ENCODE measurements at places on chromosomes 1 and 21.

GRCh38 chr1:150302338-150302737, 8.7 kb downstream of the MRPS21 start:
- no peak for DNase-seq

DNA sequence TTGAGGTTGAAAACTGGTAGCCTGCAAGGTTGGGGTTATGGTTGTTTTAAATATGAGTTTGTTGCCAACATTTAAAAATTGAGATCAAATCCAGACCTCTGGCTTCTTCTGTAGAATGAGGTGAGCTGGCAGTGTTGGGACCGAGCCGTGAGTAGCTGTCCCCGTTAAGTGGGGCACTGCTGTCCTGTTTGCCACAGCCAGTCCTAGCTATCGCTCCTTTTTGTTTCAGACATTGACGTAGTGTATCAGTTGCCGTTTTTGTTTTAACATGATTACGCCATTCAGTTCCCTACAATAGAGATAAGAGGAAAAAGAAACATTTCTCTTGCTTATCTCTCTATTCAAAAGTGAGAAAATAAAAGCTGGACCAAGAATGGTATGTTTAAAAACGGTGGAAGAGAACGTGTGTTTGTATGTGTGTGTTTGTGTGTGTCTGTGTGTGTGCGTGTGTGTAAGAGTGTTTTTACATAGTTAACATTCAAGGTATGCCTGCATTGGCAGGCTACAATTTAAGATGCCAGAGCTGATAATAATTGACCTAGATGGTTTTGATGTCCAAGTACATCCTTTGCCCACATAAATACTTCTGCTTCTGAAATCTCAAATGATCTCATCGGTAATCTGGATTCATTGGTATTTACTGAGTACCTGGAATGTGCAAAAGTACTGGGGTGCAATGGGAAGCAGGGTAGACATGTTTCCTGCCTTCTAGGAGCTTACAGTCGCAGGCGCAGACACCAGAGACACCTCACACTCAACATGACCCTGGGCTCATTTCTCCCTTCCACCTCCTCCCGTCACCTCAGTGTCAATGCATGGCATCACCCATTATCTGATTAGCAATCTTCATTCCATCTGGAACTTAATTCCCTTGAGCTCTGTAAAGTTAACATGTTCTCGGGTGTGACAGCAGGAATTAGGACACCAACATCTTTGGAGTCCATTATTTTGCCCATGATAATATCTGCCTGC, 65.8 kb downstream of the HUNK start:
- no peak for DNase-seq

GRCh38 chr1:1170215-1171091, 3.2 kb upstream of the TTLL10 start:
- DNase-seq, result no peak

- DNase-seq, result no peak
These were observed 24.5 kb downstream of the CLIC6 start for GRCh38 chr21:34693192-34693810.

DNA sequence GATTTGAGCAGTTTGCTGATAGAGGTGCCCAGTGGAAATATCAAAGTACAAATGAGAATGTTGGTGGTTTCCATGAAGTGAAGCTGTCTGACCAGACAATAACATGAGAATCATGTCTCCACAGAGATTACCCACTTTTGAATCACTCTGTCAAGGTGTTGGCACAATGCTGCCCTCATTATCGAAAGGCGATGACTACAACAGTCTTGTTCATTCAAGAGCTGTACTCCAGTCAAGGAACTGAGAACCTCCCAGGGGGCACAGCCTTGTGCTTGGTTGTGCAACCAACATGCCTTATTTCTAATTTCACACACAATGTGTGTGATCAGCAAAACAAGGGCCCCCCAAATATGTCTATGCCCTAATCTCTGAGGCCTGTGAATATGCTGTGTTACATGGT, 35.7 kb downstream of the ETS2 start:
- DNase-seq, result no peak

DNA sequence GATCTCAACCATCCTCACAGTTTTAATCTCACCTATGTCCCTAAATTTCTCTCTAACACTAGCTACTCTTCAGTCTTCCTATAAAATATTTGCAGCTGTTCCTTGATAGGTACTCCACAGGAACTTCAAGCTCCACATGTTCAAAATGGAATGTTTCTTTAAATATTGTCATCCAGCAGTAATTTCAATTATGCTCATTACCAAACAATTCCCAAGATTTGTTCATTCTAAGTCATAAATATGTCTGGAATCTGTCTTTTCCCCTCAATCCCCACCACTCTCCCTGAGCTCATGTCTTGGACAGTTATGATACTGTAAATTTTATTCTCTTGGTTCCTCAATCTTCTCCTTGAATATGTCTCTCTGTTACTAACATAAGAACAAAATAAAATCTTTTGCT, 214.4 kb downstream of the NRIP1 start:
- no peak for DNase-seq

DNA sequence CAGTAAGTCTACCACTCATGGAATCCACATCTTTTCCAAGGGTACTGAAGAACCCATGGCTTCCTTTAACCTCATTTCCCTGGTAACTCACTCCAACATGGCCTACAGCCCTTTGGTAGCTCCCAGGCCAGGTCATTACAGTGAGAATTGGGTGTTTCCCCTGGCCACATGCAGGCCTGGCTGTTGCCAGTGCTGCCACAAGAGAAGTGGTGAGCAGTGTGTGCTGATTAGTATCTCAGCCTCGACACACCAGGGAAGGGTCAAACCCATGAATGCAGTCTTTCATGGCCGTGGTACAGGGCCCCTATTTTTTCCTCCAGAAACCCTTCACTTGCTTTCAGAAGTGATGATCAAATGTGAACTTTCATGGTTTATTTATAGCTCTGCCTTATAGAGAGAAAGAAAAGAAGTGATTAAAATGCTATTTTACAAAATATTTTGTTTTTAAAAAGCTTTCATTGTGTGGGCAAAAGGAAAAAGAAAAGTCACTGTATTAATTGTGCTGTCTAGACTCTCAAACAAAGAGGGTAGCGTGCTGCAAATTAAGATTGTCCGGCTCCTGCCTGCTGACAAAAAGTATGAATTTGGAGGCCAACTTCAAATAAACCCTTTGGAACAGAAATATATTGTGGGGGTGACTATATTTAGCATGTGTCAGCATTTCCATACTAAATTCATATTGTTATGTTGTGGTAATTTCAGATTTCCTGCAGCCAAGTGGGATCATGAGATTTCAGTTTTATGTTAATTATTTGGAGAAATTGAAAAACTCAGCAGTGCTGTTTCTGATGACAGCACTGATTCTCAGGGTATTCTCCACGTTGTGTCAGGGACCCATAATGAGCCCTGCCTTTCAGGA, 62.0 kb upstream of the HOOK1 start:
- DNase-seq, result no peak

DNA sequence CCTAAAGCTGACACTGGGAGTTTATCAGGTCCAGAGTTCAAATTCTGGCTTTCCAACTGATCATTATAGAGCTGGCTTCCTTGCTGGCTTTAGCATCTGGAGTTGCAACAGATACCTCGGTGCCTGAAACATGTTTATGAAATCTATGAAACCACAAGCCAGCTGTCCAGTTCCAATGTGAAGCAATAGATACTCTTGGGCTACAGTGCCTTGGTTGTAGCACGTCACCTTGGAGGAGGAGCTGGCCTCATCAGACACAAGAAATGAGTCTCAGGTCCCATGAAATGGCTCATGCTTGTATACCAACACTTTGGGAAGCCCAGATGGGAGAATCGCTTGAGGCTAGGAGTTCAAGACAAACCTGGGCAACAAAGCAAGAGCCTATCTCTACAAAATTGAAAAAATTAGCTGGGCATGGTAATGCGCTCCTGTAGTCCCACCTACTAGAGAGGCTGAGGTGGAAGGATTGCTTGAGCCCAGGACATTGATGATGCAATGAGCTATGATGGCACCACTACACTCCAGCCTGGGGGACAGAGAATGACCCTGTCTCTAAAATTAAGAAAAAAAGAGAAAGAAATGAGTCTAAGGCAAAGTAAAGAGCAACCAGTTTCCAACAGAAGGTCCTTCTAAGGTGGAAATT, 132.5 kb upstream of the ZNF648 start:
- DNase-seq, result no peak

Data from stimulated activated CD4-positive, alpha-beta T cell treated with anti-CD3 and anti-CD28 coated beads, Interleukin-1b, Interleukin-23, amount 100 ng/mL, for 24 hours (primary cell).